Left renal cortex interstitium (tissue), 4 donors: ENCODE measurements at places on chromosomes 2 and 18.

DNA sequence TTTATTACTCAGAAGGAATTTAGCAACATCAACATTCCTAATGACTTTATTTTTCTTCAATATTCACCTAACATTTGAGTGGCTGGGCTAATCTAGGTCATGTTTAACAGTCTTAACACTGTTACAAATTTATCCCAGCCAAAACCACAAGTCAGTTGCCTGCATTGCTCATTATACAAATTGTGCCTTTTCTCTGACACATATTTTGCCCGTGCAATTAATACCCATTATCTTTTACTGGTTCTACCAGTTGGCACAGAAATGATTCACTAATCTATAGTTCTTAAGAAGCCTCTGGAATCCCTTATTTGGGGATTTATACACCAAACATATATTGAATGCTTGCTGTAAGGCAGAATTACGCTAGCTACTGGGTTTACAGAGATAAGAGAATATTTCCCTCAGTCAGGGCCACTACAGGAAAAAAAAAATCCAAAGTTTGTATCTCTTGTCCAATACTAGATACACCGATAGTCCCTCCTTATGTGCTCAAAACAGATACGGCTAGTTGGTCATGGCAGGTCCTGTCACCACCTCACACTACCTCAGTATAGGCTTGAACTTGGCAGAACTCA is 46.3 kb downstream of the ZCCHC2 start:
- DNase-seq = no peak

- DNase-seq = no peak
Observed at GRCh38 chr2:240906141-240906910, at the start of gene CROCC2. CROCC2 (plus strand) TSS chr2:240906336; CDS start chr2:240906514, 178 bp downstream.

DNA sequence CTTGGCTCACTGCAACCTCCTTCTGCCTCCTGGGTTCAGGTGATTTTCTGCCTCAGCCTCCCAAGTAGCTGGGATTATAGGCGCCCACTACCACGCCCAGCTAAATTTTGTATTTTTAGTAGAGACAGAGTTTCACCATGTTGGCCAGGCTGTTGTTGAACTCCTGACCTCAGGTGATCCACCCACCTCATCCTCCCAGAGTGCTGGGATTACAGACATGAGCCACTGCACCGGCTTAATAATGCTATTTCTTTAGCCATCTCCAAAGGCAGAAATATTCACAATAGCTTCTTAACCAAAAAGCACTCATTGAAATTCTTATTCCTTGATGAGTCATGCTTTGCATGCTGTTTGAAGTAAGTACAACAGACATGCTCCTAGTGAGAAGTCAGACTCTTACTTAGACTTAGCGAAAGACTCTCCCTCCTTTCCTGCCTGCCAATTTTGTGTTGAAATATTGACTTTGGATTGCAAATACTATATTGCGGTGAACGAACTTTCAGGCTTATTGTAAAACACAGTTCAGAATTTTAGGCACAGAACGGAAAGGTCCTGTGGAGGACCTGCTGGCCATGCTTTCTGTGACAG is 4.4 kb downstream of the ACTR3 start:
- no peak for DNase-seq

- DNase-seq = no peak
Observed at GRCh38 chr2:62334440-62335058, 138.6 kb downstream of the B3GNT2 start.

DNA sequence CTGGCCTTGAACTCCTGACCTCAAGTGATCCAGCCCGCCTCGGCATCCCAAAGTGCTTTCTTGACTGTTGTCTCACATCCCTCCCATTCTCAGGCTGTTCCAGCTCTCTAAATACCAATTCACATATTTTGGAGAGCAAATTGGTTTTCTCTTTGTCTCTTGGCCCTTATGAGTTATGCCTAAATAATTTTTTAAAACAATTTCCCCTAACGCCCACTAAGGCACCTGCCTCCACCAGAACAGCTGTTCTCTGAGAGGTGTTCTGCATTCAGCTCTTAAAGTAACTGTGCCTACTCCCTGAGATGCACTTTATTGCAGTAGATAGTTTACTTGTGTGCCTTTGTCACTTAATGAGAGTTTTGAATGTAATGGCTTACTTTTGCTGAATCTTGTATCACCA is 6.9 kb downstream of the CCDC195 start:
- DNase-seq = no peak
